GM04504 (cell line): ENCODE measurements at places on chromosomes 12 and 14.

- no peak for DNase-seq
Observed at GRCh38 chr12:27331927-27332324, 710 bp upstream of the BMAL2 start.

- DNase-seq = no peak
Observed at GRCh38 chr12:111789779-111790178, 23.0 kb downstream of the ALDH2 start.

DNA sequence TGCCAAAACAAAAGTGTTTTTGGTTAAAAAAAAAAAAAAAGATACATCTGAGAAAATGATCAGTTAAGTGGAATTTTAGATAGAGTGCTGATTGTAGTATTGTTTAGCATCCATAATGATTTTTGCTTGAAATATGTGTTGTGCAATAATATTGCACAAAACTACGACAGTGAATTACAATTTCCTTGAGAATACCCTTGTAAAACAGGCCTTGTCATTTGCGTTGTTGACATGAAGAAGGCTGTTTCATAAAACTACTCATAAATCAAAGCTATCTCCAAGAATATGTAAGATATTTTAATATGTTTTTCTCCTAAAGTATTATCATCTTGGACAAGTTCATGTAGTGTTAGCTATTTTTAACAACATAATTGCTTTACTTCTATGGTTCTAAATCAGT is 1077.0 kb downstream of the LRFN5 start:
- DNase-seq = no peak

DNA sequence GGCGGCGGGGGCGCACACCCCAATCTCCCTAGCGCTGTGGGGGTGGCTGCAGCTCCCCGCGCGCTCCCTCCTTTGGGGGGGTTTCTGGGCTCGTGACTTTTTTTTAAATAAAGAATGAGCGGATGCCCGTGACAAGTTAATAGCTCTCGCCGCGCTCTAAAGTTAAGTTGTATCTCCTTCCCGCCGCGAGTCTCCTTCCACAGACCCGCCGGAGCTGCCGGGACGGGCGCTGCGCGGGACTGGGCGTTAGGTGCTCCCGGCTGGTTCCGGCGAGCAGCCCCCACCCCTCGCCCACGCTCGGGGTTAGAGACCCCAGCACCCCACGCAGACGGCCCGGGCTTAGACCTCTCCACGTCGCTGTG is 82.6 kb upstream of the HMGA2 start:
- no peak for DNase-seq

- no peak for DNase-seq
Observed at GRCh38 chr12:27143256-27144069, 61.1 kb upstream of the C12orf71 start.

DNA sequence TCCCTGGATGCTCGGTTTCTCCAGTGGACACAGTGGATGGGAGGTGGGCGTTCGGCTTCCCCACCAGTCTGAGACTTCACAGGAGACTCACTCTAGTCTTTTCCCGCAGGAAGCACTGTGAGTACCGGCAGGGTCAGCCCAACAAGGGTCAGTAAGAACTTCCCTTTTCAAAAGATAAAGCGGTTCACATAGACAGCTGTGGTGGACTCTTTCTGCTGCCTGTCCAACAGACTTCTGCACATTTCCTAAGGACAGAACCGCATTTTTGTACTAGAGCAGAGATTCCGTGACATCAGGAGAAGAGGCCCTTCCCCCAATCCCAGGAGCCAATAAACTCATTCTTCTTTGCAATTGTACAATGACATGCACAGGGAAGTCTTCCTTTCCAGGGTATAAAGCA is 10.4 kb downstream of the LTBR start:
- no peak for DNase-seq

DNA sequence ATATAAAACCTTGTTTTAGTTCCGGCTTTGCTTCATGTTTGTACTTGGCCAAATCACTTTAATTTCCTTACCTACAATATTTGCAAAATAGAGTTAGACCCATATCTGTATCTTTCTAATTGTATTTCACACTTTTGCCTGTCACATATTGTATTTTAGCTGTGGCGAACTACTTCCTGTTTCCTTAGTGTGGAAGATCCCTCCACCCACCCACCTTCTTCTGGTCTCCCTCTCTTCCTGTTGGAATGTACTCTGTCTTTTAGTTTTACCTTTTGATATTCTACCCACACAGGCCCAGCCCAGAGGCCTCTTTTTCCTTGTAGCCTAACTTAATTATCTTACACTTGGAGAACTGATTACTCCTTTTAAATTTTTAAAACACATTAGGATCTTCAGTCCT is 78.2 kb downstream of the SCN8A start:
- DNase-seq = no peak

DNA sequence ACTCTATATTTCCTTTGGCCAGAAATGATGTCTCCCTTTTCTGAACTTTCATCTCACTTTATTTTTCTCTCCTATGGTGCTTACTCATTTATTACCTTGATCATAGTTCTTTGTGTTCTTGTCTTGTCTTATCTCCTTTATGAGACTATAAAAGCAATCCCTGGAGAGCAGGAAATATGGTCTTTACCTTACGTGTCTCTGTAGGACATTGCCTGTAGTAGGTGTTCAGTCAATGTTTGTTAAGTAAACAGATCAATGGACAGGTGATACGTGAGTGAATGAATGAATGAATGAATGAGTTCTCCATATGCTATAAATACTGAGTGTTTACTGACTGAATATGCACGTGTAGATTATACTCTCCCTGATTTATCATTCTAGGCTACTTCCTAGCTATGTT is 193.7 kb upstream of the HMGA2 start:
- DNase-seq = no peak

DNA sequence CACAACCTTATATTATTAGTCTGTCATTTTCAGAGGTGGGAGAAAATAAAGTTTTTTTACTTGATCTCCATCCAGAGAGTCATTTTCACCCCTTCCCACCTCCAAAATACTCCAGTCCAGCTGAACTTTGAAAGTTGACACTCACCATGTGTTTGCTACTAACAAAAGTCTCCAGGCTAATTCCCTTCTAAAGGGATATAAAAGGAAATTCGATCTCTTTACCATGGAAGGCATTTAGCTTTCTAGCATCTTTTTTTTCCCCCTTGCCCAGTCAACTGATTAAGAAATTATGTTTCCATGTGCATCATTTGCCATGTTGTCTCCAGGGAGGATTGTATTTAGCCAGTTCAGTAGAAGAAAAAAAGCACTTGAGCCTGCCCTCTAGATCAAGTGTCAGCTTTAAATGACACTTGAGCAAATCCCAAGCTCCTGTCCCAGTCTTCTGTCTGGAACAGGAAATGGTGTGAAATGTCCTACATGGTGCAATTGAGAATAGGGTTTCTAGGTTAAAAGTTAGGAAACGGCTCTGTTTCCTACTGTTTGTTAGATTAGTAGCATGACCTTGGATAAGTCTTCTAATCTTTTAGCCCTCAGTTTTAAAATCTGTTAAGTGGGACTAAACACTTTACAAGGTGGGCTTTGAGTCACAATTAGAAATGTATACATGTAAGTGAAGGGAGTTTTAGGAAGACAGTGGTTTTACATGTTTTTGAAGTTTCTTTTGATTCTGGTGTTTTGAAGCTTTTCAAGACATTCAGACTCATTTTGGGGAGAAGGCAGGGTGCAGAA is 67.2 kb downstream of the GNS start:
- DNase-seq = no peak
